ENCODE measurements at places on chromosomes 3 and 15.

GRCh38 chr15:72820278-72820677 lies 36.7 kb upstream of the ADPGK start:
- no peak for DNase-seq

DNA sequence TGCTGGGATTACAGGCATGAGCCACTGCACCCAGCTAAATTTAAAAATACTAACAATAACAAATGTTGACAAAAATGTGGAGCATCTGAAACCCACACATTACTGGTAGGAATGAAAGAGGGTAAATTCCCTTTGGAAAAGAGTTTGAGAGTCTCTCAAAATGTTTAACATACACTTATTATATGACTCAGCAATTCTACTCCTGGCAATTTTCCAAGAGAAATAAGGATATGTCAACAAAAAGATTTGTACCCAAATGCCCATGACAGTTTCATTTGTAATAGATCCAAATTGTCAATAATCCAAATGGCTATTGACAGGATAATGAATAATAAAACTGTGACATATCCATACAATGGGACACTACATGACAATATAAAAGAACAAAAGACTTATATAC lies 9.0 kb downstream of the HCLS1 start:
- no peak for DNase-seq

- no peak for DNase-seq
These were observed 102.8 kb upstream of the PFN2 start for GRCh38 chr3:150073513-150073912.

- no peak for DNase-seq
These were observed 79.7 kb downstream of the BDH1 start for GRCh38 chr3:197475997-197476525.

DNA sequence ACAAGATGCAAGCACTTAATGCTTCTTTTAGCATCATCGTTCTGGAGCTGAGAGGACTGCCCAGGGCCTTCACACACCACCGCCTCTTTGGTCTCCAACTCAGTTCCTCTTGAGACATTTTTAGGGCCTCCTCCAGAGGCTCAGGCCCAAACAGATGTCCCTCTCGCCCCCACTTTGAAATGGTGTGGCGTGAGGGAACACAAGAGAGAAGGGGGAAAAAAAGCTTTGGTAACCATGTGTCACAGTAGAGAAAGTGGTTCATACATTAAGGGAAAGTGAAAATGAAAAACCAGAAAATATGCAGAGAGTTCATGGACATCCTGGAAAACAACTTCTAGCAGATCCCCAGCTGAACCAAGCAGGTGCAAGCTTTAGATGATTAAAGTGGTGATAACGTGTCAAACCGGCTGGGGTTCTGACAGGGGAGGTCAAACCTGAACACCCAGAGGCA lies 33.1 kb upstream of the FOXP1 start:
- DNase-seq = no peak

DNA sequence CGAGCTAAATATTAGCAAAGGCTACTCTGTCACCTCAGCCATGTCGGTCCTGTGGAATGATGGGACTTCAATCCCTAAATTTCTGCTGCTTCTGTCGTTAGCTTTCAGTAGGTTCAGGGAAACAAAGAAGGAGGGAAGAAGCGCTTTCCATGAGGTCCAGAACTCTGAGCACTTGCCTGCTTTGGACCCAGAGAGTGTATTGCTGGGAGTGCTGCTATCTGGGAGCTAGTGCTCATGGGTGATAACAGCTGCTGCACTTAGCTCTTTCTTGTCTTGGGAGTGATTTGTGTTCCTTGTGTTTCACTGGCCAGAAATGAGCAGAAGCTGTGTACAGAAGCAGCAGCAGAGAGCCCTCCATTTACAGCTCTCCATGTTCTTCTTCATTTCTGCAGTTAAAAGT lies 369.8 kb downstream of the DIPK2A start:
- no peak for DNase-seq

GRCh38 chr3:119240101-119240590 lies 532 bp downstream of the B4GALT4 start:
- no peak for DNase-seq

- DNase-seq = no peak
These were observed 185.8 kb upstream of the POU1F1 start for GRCh38 chr3:87462228-87462627.

DNA sequence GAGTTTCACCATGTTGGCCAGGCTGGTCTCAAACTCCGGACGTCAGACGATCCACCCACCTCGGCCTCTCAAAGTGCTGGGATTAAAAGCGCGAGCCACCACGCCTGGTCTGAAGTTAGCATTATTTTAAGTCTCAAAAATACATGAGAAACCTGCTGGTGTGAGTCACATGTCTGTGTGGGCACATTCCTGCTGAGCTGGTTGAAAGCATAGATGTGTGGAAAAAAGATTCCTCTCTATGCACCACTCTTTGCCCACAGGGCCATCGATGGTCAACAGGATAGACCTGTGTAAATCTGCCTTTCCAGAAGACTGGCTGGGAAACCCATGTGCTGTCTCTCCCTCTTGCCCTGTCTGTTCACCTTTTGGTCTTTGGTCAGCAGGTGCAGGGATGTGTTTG lies 63.5 kb downstream of the CHRD start:
- DNase-seq = no peak

- no peak for DNase-seq
These were observed 274.4 kb downstream of the ADAMTSL3 start for GRCh38 chr15:83928392-83928734.

DNA sequence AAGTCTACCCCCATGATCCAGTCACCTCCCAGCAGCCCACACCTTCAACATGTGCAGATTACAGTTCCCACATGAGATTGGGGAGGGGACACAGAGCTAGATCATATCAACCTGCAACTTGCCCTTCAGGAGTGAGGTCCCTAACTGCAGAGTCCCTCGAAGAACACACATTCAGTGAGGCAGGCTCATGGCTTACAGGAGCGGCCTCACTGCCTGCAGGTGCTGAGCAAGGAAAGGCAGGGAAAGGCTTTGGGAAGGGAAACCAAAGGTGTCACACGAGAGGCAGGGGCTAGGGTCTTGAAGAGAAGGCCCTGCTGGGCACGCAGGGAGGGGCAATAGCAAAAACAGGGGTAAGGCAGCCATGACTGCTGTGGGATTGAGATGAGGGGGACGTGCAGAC lies 182.4 kb upstream of the CHRNA7 start:
- no peak for DNase-seq

GRCh38 chr3:15326037-15326436 lies 6.3 kb downstream of the SH3BP5 start:
- no peak for DNase-seq

DNA sequence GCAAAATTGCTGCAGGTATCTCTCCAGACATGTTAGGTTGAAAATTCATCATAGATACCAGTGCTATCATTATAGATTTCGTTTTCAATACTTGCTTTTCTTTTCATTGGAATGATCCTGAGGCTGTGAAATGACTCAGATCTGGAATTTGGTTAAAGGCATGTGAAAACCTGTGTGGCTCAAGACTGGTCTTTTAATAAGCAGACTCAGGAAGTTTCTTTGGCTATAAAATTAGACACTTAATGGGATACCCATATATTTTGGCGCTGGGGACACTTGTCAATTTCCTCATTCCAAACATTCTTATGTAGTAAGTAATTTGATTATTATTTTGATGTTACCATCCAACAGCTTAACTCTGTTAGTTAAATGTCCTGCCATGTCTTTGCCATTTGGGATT lies 1041.1 kb upstream of the GBE1 start:
- no peak for DNase-seq

- no peak for DNase-seq
These were observed 306.3 kb downstream of the ZPLD1 start for GRCh38 chr3:102741105-102741504.

- DNase-seq = no peak
These were observed 10.5 kb downstream of the LRRK1 start for GRCh38 chr15:100929641-100930042.

DNA sequence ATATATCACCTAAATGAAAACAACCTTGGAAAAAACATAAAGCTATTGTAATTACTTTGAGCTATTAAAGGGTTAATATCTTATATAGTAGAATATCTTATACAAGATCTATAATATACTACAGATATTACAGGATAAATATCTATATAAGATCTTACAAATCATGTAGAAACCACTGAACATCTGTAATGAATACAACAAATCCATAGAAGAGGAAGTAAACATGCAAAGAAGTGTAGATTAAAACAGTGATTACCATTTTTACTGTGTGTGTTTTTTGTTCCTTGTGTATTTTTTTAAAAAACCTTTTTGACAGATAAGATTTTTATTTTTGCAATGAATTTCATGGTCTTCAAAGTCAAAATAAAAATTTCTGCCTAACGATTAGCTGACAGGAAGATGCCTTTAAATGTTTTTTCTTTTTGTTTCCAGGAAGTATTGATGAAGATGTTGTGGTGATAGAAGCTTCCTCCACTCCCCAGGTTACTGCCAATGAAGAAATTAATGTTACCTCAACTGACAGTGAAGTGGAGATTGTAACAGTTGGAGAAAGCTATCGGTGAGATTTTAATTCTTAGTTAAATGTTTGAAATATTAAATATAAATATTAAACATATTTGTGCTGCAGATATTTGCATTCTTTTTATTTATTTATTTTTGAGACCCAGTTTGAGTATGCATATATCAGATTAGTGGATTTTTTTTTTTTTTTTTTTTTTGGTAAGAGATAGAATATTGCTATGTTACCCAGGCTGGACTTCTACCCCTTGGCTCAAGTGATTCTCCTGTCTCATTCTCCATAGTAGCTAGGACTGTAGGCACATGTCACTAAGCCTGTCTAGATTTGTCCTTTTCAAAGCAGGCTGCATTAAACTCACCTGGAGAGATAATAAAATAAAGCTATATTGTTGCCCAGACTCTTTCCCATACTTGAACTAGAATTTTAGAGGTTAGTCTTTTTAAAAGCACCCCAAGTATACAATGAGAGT lies 52.8 kb upstream of the CCNB2 start:
- no peak for DNase-seq

GRCh38 chr15:85854345-85855097 lies 59.8 kb upstream of the KLHL25 start:
- peak; percentile 32 for DNase-seq

- DNase-seq = no peak
These were observed 23.7 kb downstream of the CYP11A1 start for GRCh38 chr15:74343797-74344127.

DNA sequence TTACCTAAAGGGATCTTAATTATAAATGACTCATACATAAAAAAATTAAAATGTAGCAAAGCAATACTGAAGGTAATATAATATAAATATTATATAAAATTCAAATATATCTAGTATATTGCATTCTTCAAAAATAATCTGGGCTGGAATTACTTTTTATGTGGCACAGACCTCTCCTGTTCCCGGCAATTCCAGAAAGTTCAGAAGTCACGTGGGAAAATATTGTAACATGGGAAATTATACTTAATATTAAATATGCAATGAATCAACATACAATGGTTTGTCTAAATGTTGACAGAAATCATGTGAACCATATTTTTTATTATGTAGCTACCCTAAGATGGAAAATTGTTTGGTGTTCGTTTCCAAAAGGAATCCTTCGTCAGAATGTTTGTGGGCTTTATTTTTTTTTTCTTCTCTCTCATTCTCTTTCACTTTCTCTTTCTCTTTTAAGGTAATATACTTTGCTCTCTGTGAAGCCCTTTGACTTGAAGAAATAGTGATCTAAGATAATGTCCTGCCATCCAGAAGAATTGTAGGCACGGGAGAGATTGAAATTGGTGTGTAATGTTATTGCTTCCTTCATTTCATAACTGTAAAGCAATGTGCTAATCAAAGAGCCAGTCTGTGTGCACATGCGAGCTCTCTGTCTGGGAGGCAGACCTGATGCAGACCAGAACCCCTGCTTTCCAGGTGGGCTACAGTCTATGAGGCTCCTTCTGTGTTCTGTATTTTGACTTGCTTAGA lies 559.4 kb downstream of the NR2F2 start:
- no peak for DNase-seq

GRCh38 chr3:170002231-170002630 lies 35.6 kb upstream of the GPR160 start:
- DNase-seq = no peak

- DNase-seq = no peak
These were observed 54.4 kb downstream of the ROPN1B start for GRCh38 chr3:126023390-126023789.

GRCh38 chr3:32325927-32326326 lies 65.7 kb upstream of the CMTM7 start:
- no peak for DNase-seq

DNA sequence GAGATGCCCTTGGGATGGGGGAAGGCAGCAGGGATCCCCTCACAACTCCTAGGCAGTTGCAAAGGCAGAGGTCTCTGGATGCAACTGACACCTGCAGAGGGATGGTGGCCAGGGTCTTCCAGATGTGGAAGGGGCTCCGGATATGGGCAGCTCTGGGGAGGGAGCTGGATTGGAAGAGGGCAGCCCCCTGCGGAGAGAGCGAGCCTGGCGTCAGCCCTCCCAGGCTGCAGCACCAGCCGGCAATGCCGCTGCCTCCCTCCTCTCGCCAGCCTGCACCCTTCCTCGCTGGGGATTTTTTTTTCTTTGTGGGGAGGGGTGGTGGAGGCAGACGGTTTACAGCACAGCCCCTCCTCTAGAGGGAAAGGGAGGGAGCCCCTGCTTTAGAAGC lies 1.6 kb downstream of the INSYN1 start:
- DNase-seq = no peak

- DNase-seq = no peak
These were observed 154.1 kb downstream of the WNT5A start for GRCh38 chr3:55333046-55333445.

DNA sequence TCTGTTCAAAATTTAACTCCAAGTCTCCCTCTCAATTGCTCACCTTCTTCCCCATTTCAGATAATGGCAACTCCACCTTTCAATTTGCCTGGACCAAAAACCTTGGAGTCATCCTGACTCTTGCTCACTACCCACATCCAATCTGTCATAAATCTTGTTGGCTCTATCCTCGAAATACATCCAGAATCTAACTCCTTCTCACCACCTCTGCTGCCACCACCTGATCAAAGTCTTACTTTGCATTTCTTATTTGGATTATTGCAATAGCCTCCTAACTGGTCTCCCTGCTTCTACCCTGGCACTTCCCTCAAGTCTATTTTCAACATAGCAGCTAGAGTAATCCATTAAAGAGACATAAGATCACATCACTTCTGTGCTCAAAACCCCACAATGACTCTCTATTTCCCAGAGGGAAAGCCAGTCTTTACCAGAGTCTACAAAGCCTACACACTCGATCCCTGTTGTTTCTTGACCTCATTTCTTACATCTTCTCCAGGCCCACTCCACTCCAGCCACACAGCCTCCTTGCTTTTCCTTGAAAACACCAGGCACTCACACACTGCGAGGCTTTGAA lies 86.6 kb downstream of the GPR156 start:
- DNase-seq = no peak

All from activated T-helper 2 cell treated with anti-CD3 and anti-CD28 coated beads, Interferon-gamma antibody, Interleukin-2, Interleukin-4, amounts not matched to agents 10 μg/mL and 5 μg/mL and 100 μg/mL, durations not matched to agents 14 hours and 24 hours and 36 hours (primary cell).